ENCODE measurements at places on chromosomes 1 and 21. TPM values are rescaled to one million over a fixed set of nuclear protein-coding genes. Genes with fewer than 3 reads are reported as not detected.

Gene PYHIN1
- not detected for total RNA-seq

DNA sequence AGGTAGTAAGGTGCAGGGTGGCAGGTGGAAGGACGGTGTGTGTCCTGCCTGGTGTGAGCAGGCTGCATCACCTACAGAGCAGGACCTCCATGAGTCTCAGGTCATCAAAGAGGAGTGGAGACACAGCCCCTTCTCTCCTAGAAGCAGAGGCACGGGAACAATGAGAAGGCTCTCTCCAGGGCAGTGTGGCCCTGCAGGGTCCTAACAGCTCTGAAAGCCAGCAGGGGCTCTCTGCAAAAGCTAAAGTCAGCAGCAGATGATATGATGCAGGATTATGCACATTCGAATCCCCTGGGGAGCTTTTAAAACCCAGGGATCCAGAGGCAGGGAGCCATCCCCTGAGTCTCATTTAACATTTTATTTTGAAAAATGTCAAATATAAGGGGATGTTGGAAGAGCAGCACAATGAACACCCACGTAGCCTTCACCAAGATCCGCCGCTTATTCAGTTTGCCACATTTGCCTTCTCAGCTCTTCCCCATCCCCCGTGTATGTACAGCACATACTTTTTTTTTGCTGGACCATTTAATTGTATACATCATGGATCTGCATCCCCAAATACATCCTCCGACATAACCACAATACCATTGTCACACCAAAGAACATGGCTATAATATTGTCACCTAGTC lies 88.1 kb downstream of the CNIH3 start:
- DNase-seq, result no peak

Gene GJA9
- total RNA-seq, result not detected

Gene C1orf210
- total RNA-seq, result not detected

DNA sequence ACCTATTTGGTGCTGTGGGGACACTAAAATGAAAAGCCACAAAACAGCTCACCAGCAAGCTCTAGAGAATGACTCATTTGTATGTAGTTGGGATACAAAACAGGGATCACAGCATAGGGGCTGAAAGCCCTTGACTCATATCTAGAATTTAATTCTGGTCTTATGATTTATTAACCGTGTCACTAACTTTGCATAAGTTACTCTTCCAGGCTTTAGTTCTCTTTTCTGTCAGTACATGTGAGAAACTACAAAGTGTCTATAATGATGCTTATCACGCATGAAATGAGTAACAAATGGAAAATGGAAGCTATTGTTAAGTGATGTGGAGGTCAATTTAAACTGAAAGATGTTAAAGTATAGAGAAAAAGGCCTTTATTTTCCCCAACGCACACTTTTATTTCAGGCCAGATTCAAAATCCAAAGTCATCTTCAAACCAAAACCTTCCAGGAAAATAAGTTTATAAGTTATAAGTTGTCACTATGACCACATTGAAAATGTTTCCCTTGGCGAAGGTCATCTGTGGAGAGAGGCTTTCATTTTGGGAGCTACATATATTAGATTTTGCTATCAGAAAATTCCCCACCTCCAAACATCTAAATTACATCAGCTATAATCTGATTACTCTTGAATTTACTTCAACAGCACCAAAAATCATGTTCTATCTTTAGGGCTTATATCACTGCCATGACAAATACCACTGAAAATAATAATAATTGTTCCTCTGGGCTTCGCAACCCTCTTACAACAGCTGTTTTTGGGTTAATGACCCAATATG lies 430.5 kb downstream of the MRPL39 start:
- DNase-seq, result no peak

DNA sequence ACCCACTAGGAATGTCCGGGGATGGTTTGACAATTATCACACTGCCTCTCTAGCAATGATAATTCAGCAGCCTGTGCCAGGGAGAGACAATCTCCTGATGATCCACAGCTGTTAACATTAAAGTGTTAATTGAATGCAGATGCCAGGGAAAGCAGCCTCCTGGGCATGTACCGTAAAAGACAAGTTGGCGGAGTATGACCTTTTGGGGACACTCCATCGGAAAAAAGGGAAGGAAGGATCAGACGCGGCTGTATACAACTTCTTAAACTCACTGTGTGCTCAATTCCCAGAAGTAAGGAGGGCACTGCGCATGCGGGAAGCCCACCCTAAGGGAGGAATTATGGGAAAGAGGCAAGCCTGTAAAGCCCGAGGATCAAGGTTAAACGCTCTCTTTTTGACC lies 62.6 kb downstream of the MAP3K7CL start:
- peak; percentile 58 for DNase-seq

DNA sequence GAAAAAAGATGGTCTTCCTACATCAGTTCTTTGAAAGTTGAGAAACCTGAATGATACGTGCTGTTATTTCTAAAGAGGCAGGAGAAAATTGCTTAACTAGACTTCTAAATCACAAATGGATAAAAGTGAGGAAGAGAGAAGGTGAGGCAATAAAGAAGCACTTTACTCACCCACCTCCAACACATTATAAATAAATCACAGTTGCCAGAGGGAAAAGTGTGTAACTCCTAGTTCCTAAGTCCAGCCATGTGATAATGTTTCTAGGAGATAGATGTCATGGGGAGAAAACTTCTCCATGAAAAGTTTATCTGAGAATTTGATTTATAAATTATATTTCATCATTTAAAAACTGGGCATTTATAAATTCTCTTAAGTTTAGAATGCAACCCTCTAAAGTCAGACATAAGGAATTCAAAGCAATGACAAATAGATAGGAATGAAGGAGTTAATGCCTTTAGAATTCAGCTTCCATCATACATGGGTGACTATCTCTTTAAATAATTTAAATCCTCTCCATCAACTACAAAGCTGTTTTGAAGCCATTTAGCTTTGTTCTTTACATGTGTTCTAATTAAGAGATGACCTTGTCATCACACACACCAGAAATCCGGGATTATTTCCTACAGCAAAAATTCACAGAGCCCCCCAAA lies 60.0 kb downstream of the NRIP1 start:
- DNase-seq, result no peak

- no peak for DNase-seq
Measured at GRCh38 chr21:29499229-29499628, 200.5 kb downstream of the BACH1 start.

DNA sequence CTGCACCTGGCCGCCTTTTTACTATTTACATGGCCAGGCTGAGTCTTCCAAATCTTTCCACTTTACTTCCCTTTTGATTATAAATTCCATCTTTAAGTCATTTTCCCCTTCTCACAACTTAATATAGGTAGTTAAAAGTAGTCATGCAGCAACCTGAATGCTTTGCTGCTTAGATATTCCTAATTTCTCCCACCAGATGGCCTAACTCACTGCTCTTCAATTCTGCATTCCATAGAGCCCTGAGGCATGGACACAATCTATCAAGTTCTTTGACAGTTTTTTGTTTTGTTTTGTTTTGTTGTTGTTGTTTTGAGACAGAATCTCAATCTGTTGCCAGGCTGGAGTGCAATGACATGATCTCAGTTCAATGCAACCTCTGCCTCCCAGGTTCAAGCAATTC lies 21.7 kb upstream of the FAAH start:
- DNase-seq, result no peak

GRCh38 chr1:231279081-231279480 lies 38.1 kb downstream of the GNPAT start:
- no peak for DNase-seq

DNA sequence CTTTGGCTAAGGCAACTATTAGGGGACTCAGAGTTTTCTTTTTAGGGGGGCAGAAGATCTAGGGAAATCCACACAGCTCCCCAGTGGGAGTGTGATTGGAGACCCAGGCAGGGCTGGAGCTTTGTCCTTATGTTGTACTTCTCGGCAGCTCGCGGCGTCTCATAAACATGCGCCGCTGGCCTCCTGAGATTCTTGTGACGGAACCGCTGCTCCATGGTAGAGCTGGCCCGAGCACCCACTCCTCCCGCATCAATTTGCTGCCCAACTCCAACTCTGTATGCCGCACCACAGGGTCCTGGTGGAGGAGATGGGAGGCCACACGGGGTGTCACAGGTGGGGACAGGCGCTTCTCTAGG lies 143.9 kb downstream of the GALNT2 start:
- DNase-seq, result peak; percentile 53

Gene FLG2
- not detected for total RNA-seq

GRCh38 chr1:248905662-248906008 lies 400 bp upstream of the PGBD2 start:
- DNase-seq, result no peak

DNA sequence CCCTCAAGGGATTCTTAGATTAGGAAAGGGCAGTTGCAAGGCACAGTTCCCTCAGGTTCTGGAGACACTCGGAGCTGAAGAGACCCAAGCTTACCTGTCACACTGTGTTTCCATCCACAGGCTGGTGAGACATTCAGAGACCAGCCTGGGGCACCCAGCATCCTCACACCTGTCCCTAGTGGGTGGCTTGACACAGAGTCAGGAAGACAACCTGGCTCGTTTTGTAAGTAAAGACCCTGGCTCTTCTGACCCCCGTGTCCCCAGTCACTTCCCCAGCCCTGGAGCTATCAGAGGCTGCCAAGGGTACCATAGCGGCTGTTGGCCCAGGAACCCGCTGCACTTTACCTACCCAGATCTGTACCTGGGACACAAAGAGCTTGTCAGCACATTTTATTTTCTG lies 409.8 kb downstream of the MATN1 start:
- no peak for DNase-seq

DNA sequence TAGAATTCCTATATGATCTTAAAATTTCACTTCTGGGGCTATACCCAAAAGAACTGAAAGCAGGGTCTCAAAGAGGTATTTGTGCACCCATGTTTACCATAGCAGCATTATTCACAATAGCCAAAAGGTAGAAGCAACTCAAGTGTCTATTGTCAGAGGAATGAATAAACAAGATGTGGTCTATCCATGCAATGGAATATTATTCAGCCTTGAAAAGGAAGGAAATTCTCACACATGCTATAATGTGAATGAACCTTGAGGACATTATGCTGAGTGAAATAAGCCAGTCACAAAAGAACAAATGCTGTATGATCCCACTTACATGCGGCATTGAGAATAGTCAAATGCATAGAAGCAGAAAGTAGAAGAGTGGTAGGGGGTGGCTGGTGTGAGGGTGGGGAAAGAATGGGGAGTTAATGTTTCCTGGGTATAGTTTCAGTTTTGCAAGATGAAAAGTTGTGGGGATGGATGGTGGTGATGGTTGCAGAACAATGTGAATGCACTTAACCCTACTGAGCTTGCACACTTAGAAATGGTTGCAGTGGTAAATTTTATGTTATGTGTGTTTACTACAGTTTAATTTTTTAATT lies 122.4 kb downstream of the TOMM20 start:
- DNase-seq, result no peak

Gene NIBAN1
- 397 TPM for total RNA-seq

DNA sequence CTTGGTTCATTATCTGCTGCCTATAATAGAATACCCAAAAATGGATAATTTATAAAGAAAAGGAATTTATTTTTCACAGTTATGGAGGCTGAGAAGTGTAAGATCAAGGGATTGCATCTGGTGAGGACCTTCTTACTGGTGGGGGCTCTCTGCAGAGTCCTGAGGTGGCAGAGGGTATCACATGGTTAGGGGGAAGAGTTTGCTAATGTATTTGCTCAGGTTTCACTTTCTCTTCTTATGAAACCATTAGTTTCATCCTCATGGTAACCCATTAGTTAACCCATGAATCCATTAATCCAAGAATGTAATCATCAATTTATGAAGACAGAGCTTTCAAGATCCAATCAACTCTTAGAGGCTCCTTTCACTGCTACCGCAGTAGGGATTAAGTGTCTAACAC lies 120.6 kb downstream of the DNM3 start:
- DNase-seq, result no peak

Gene CAPN2
- total RNA-seq, result 76.9 TPM

GRCh38 chr1:213817156-213817555 lies 170.6 kb upstream of the PROX1 start:
- DNase-seq, result no peak

DNA sequence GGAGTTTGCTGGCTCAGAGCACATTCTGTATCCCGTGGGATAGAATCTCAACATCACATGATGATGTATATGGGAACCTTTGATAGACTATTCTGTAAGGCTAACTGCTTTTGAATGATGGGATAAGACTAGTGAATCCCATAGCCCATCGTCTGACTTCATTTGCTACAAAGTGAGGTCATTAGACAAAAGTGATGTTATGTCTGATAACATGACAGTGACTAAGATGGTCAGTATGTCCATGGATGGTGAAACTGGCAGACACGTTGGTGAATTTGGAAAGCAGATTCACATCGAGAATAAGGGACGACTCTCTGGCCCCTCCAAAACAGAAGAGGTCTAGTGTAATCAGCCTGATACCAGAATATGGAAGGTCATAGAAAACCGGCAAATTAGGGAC lies 108.4 kb downstream of the HHAT start:
- no peak for DNase-seq

- peak; percentile 49 for DNase-seq
Measured at GRCh38 chr1:119924948-119925898, 28.9 kb upstream of the ADAM30 start.

- peak; percentile 39 for DNase-seq
Measured at GRCh38 chr1:85224734-85225623, 24.2 kb upstream of the SYDE2 start.

Gene AADACL3
- total RNA-seq, result not detected

Gene DNAJC6
- 3.6 TPM for total RNA-seq

Gene TRIM45
- 15.3 TPM for total RNA-seq

All from left ventricle myocardium superior (tissue), 1 donor.